K562 (cell line): ENCODE measurements at places on chromosomes 5 and 9.
A peak's percentile ranks its signal among the peaks of the same experiment; 100 is the strongest.

- no peak for DNase-seq
These were observed 46.4 kb downstream of the ANXA2R start for GRCh38 chr5:42993516-42994245.

DNA sequence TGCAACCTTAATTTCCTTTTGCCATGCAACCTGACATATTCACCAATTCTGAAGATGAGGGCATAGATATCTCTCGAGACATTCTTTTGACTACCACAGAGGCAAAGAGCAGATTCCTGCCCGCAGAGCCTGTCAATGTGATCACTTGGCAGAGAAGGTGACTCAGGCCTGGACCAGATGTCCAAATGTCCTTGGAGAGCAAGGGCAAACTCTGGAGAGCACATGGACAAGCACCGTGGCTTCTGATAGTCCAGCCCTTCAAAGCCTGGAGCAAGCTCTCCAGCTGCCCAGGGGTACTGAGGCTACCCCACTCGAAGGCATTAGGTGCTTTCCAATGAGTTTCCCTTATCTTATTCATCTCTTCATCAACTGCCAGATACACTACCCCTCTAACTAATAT, 50.4 kb upstream of the ALDH1B1 start:
- DNase-seq, result no peak

- DNase-seq, result no peak
These were observed 175.0 kb downstream of the MLLT3 start for GRCh38 chr9:20447291-20447690.

GRCh38 chr5:138180183-138180782, 1.4 kb downstream of the KIF20A start:
- DNase-seq, result peak; percentile 45

DNA sequence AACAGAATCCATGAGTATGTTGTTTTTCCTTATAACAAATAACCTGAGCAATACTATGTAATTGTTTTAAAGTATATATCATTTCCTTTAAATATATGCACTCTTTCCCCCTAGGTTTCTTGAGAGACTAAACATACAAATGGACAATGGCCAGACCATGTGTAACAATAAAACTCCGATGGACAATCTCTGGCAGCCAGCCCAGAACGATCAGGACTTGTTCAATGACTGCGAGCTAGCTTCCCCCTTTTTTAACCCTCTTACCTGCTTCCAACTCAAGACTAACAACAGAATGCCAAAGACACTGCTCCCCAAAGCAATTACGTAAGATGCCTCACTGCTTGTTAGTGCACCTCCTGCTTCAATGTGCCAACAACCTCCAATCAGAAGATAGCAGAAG, 94.9 kb downstream of the HTR4 start:
- no peak for DNase-seq
